ENCODE measurements at places on chromosomes 3 and 15.

- DNase-seq, result no peak
These were observed 284.9 kb upstream of the TBL1XR1 start for GRCh38 chr3:177482048-177482691.

DNA sequence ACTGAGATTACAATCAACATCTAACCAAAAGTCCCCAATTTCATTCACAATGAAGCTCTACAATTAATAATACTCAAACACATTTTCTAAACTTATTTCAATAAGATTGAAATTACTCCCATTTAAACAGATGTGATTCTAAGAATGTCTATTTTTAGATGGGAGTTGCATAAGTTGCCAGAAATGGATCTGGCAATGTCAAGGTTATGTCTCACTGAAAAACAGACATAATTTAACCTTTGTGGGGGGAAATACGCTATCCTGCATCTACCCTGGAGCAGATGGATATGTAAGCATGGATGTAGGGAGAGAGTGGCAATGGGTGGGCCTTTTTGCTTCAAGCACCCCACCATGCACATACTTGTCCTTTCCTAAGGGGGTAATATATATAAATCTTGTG, 6.7 kb upstream of the EIF1B start:
- DNase-seq, result no peak

DNA sequence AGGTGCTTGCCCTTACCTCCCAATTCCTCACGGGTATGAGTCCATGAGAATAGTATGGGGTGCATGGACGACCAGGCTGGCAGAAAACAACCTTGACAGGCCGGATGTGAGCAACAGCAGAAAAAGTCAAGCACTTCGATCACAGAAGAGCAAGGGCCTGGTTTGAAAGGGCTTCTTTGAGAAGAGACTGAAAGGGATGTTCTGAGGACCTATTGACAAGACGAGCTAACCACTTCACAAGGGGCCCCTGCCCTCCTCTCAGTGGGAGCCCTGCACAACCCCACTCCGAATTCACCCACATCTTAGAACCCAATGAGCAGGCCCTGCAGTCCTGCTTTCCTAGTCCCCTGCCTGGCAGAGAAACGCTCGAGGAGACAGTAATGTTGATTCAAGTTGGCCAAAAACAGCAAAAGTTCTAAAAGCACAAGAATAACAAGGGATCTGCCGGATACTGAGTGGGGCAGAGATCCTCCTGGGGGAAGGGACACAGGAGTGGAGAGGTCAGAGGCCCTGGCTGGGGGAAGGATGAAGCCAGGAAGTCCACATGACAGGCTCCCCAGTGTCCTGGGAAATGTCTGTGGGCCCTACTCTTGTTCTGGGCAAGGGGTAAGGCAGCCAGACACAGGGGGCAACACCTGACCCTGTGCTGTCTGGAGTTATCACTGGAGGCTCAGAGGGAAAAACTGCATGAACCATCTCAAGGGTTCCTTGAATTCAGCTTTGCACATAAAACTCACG, 14.8 kb upstream of the CX3CR1 start:
- DNase-seq, result no peak

GRCh38 chr3:53250881-53251605, 4.8 kb downstream of the TKT start:
- no peak for DNase-seq

DNA sequence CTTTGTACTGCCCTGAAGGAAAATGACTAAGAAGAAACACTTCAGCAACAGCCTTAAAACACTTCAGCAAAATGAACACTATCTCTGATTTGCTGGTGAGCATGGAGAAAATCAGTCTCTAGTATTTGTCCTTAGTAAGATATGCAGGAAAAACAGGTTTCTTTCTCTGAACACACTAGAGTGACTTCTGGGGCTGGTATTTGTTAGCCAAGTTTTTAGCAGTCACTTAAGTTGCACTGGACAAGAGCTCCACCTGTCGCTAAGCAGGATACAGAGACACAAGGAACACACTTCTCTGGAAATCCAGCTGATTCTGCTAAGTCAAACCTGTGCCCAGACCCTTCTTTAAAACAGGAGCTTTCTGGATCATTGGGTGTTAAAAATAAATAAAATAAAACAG, 65.3 kb downstream of the CHAC1 start:
- DNase-seq, result no peak

Data from BE2C (cell line).